WERI-Rb-1 (cell line): ENCODE measurements at places on chromosomes 4 and X.
A peak's percentile ranks its signal among the peaks of the same experiment; 100 is the strongest.

DNA sequence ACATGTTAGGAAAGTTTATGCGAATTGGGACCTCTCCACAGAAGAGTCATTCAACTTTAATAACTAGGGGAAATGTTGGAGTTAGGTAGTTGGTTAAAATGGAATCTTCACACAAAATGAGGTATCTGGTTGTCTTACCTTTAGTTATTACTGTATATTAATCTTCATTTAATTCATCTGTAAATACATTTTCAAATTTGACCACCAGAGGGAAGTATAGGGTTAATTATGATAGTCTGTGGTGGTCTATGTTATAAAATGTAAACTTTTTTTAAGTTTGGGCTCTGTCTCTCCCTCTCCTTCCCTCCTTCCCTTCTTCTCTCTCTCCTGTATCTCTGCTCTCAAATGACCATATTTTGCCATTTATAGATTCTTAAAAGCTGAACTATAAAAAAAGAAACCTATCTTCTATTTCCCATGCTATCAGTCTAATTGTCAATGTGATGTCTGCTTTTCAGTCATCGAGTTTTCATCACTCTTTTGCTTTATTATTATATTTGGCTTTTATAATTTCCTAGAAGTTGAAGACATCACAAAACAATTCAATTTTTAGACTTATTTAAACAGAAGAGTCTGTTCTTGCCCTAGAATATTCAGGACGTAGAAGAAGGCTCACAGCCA is 49.8 kb downstream of the TMEM144 start:
- DNase-seq: no peak

DNA sequence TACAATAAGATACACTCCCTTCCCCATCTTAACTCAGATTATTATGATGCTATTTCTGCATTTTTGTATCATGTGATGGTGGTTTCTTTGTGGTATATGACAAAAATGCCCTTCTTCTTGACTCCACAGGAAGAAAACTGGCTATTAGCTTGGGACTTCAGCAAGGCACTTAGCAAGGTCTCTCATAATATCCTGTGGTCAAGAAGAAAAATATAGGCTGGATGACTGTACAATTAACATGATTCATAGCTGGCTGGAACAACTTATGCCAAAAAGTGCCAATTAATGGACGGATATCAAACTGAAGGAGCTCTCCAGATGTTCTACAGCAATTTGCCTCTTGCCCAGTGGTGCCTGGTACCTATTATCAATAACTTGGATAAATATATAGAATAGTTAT is 2.3 kb upstream of the MID1IP1 start:
- no peak for DNase-seq

DNA sequence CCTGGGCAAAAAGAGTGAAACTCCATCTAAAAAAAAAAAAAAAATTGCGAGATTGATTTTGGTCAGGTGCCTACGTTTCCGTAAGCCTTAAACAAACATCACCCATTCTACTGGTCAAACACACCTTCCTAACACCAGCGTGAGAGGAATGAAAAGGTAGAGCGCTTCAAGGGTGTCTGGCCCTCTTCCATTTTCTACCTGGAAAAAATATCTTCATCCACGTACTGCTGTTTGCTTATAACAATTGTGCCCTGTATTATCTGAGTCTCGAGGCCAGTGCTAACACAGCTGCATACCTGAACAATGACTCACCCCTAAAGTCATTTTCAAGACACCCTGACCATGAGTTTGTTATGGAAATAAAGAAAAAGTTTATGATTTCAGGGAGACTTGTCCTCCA is 13.9 kb downstream of the TMSB4X start:
- no peak for DNase-seq

- DNase-seq: no peak
Measured at GRCh38 chrX:77945910-77946545, 23.4 kb downstream of the PGAM4 start.

DNA sequence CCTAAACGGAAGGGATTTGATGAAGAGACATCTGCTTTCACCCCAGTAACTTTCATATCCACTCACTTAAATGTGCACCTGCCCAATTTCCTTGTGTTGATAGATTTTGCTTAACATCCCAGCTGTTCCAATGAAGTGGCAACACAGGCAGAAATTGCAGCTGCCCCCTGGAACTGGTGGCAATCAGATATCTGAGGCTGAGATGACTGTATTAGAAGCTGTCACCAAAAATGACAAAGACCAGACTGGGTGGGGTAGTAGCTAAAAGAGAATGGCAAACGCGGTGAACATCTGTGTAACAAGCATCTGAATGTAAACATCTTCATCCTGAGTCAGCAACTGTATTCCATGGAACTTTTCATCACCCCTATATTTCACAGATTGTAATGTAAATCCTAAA is 17.1 kb downstream of the GABRA2 start:
- no peak for DNase-seq

DNA sequence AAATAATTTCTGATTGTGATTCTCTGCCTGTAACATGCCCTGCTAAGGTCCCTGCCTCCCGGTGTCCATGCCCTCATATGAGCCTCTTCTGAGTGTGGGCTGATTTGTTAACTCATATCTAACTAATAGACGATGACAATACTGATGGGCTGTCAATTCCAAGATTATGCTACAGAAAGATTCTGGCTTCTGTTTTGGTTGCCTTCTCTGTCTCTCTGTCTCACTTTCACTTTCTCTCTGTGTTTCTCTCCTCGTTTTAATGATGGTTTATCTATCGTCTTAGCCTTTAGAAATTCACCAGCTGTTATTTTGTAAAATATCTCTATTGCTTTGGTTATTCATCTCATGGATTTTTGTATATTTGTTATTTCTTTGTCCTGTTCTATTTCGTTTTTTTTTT is 312.5 kb upstream of the ANXA10 start:
- no peak for DNase-seq

GRCh38 chrX:24204331-24204730 is 54.8 kb downstream of the ZFX start:
- no peak for DNase-seq

GRCh38 chrX:52270453-52271116 is 85.9 kb downstream of the MAGED4 start:
- DNase-seq: no peak

- DNase-seq: no peak
Measured at GRCh38 chr4:120830204-120830603, 92.3 kb downstream of the PRDM5 start.

DNA sequence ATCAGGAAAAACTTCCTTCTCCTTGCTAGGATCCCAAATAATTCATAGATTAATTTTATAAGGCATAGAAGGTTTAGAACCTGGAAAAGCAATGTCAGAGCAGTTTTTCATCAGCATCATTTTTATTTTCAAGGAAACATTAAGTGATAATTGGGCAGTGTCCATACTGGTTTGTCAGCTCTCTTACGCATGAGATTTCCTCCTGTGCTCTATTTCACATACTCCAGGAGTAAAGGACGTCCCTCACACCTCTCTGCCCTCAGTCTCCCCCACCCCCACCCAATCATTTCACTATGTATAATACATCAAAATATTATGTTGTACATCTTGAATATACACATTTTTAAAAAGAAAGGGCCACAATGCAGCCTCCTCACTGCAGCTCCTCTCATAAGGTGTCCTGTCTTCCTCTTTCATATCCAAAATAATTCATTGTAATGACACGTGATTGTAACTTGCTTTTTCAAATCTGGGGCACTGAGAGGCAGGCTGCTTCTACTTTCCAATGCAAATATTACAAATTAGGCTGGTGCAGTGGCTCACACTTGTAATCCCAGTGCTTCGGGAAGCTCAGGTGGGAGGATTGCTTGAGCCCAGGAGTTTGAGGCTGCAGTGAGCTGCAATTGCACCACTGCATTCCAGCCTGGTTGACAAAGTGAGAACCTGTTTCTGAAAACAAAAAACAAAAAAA is 34.4 kb downstream of the ARHGEF38 start:
- no peak for DNase-seq

- peak; percentile 59 for DNase-seq
Measured at GRCh38 chr4:108762559-108763225, at the start of gene ETNPPL. TSS of gene ETNPPL (minus strand) at chr4:108763053. CDS start at chr4:108762898, 155 bp downstream.

DNA sequence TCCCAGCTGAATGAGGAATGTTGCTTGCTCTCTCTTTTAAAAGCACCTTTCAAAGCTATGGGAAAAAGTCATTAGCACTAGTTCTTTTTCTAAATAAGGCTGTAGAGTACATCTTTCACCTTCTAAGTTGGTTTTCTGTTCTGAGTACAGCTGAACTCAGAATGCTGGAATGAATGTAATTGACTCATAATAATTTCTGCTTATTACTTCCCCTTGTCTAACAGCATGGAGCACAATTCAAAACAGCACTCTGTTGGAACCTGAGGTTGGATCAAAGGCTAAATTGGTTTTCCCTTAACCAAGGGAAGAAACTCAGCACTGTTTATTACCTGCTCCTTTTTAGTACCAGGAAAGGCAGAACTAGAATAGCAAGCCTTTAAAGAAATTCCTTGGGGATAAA is 33.5 kb upstream of the CYP2U1 start:
- DNase-seq: no peak

- no peak for DNase-seq
Measured at GRCh38 chrX:142873214-142873613, 152.5 kb upstream of the SPANXN4 start.

- DNase-seq: no peak
Measured at GRCh38 chrX:13658602-13659001, 5.7 kb downstream of the TCEANC start.

GRCh38 chr4:160880180-160880579 is 1283.6 kb downstream of the FSTL5 start:
- DNase-seq: no peak

DNA sequence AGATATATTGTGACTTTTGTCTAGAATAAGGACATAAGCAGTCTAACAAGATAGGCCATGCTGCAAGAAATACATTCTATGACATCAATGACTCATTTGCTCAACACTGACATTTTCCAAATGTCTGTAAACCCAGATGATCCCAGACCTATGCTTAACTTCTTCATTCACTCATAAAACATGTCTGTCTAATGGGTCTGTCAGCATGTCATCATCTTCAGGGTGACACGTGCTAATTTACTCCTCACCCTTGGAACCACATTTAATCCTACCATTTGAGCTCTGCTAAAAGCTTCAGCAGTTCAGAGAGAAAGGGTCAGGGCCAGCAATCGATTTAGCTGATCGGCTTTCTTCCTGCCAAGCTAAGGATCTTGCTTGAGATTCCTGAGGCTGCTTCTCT is 109.4 kb upstream of the MAP3K15 start:
- no peak for DNase-seq

DNA sequence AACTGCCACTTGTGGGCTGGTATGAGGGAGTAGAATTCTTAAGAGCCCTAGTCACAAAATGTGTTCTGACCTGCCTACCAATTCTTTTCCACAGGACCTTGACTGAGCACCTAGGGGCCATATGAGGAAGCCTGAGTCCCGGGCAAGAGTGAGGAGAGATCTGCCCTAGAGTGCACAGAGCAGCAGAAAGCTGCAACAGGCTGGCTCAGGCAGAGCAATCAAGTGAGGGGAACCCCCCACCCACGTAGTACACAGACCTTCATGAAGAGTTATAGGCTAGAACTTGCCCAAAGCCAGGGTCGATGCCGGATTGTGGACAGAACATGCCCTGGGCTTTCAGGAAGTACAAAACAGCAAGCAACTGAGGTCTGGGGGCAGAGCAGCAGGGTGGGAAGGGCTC is 117.0 kb downstream of the SPOCK3 start:
- no peak for DNase-seq

- DNase-seq: no peak
Measured at GRCh38 chr4:54746218-54746617, 88.5 kb downstream of the KIT start.

- peak; percentile 63 for DNase-seq
Measured at GRCh38 chr4:125313497-125313896, 1.3 kb upstream of the FAT4 start.

- no peak for DNase-seq
Measured at GRCh38 chrX:132171478-132171877, 43.7 kb upstream of the FRMD7 start.

DNA sequence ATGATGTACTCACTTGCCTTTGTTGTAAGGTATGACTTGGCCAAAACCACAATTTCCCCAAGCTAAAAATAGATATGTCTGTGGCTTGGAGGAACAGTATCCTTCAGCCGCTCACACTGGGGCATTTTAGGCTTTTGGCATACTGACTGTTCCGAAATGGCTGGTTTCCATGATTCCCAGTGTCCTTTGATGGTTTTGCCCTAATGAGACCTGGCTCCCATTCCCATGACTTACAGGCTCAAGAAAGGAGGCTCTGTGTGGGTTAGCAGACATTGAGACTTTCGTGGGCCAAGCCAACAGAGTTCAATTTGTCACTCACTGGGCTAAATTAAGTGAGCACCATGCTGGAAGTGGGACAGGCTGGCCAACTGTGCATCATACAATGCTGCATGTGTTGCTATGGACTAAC is 150.6 kb downstream of the CEP135 start:
- DNase-seq: no peak

GRCh38 chr4:53088152-53088551 is 226.0 kb downstream of the RASL11B start:
- DNase-seq: no peak

DNA sequence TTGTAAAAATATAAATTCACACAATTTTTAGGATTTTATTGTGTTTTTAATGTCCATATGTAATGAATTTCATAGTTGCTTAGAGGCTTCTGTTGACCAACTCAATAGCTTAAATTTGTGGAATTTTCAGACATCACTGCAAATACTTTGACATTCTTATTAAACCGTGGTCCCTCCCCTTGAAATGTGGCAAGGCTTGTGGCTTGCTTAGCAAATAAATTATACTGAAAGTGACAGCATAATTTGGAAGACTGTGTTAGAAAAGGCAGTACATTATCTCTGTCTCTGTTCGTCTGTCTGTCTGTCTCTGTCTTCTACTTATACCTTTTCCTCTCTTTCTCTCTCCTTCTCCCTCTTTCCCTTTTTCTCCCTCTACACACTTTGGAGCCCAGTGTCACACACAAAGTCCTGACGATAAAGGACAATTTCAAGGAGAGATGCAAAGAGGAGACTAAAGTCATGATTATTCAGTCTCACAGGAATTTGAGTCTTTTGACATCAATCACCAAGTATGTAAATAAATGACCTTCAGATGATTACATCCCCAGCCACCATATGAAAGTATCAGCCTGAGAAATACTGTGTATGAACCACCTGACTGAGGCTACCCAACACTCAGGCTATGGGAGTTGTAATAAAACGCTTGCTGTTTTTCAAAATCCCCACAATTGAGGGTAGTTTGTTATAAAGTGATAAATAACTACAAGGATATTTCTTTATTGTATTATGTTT is 21.0 kb upstream of the UGT2B7 start:
- DNase-seq: no peak

GRCh38 chrX:46573892-46574773 is 568 bp downstream of the CHST7 start:
- DNase-seq: peak; percentile 48

DNA sequence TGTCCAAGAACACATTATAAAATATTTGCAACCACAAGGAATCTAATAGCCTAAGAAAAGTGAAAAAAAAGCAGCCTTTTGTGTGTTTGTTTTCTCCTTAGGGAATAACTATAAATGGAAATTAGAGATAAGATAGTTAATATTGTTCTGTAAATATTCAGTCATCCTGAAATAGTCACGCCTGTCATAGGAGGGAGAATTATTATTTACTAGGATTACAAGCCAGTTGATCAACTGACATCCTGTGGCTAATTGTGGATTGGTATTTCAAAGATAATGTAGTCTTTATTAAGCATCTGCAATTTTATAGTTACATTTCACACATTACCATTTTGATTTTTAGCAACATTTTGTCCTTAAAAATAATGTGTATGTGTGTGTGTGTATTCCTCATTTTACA is 118.6 kb downstream of the CCSER1 start:
- no peak for DNase-seq

- no peak for DNase-seq
Measured at GRCh38 chr4:140423106-140423505, 4.3 kb downstream of the CLGN start.

- DNase-seq: no peak
Measured at GRCh38 chr4:125760201-125760819, 445.6 kb downstream of the FAT4 start.

GRCh38 chrX:139202742-139203420 is 327.7 kb upstream of the F9 start:
- no peak for DNase-seq
